Activated CD4-positive, alpha-beta T cell treated with anti-CD3 and anti-CD28 coated beads, Interleukin-2, amount 50 U/mL, for 48 hours (primary cell): ENCODE measurements at places on chromosomes 13 and 19.

GRCh38 chr13:100520936-100521850 is 67.4 kb downstream of the GGACT start:
- DNase-seq, result no peak

DNA sequence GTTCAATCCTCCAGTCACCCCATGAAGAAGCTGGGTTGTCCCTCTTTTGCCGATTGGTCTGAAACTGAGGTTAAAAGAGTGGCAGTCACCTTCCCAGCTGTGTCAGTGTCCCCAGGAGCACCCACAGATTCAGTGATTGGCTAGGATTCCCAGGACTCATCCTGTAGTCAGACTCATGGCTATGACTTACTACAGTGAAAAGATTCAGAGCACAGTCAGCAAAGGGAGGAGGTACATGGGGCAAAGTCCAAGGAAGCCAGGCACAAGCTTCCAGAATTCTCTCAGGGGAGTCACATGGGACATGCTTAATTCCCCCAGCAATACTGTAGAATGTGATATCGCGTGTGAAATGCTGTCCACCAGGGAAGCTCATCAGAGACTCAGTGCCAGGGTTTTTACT is 14.2 kb downstream of the ZNF473 start:
- DNase-seq, result no peak

GRCh38 chr13:99978799-99979452 is 2.7 kb upstream of the ZIC2 start:
- DNase-seq, result peak; percentile 8

- DNase-seq, result no peak
Observed at GRCh38 chr19:37348060-37348459, 22.8 kb upstream of the ZNF527 start.

DNA sequence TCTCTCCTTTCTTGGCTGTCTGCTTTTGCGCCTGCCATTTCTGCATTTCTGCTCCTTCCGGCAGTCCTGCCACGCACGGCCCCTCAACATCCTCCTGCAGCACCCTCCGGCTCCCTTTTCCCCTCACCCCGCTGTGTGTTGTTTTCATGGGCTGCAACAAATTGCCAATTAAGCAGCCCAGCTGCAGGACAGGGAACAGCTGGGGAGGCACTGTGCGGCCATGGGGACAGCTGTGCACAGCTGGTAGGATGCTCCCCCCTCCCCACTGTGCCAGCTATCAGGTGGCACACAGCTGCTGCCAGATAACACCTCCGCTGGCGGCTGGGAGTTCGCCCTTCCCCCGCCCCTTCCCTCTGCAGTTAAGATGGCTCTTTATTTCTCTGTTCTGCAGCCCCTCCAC is 25.4 kb downstream of the LYL1 start:
- DNase-seq, result no peak

- DNase-seq, result peak; percentile 45
Observed at GRCh38 chr13:30148171-30148754, 159.1 kb downstream of the KATNAL1 start.

GRCh38 chr19:23393121-23393520 is 2.1 kb downstream of the ZNF91 start:
- DNase-seq, result no peak
